NCI-H1105 treated with DMSO at 0.1 percent for 48 hours (cell line): ENCODE measurements at places on chromosomes 12 and 14.

DNA sequence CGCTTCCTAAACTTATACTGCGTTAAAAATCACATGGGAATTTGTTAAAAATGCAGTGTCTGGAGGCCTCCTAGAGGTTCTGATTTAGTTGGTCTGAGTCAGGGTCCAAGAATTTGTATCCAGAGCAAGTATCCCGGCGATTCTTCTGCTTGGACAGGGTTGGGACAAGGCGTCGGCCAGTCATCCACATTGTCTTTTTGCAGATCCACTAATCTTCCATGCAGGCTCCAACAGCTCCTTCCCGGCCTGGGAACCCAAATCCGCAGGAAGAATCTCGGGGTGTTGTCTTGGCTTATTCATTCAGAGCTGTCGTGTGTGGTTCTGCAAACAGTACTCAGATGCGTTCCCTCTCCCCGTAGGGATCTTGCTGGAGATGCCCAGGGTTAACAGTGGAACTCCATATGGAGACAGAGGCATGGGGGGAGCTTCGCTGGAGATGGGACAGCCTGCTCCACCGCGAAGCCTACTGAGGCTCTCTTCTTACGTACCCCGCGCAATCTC is 25.3 kb downstream of the GPRC5D start:
- DNase-seq, result no peak

GRCh38 chr12:103028881-103029639 is 71.6 kb downstream of the ASCL1 start:
- peak; percentile 20 for DNase-seq

GRCh38 chr14:57018065-57018464 is 207.8 kb upstream of the OTX2 start:
- no peak for DNase-seq

- DNase-seq, result no peak
These were observed 74.7 kb upstream of the AMN1 start for GRCh38 chr12:31803306-31804184.

DNA sequence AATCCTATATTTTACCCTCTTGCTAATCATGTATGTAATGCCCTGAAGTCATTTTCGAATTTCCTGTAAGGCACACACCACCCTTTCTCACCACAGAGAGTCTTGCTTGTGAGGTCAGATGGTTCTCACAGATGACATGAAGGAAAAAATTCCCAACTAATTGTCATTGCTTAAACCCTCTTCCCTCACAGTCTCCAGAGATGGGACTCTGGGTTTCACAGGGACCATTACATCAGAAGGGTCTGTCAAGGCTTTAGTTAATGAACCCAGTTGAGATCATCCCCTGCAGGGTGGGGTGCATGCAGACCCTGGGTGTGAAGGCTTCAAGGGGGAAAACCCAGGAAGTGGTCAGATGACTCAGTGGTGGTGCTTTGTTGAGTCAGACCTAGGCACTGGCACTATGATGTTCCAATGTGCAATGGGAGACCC is 229.6 kb downstream of the BCAT1 start:
- DNase-seq, result no peak

DNA sequence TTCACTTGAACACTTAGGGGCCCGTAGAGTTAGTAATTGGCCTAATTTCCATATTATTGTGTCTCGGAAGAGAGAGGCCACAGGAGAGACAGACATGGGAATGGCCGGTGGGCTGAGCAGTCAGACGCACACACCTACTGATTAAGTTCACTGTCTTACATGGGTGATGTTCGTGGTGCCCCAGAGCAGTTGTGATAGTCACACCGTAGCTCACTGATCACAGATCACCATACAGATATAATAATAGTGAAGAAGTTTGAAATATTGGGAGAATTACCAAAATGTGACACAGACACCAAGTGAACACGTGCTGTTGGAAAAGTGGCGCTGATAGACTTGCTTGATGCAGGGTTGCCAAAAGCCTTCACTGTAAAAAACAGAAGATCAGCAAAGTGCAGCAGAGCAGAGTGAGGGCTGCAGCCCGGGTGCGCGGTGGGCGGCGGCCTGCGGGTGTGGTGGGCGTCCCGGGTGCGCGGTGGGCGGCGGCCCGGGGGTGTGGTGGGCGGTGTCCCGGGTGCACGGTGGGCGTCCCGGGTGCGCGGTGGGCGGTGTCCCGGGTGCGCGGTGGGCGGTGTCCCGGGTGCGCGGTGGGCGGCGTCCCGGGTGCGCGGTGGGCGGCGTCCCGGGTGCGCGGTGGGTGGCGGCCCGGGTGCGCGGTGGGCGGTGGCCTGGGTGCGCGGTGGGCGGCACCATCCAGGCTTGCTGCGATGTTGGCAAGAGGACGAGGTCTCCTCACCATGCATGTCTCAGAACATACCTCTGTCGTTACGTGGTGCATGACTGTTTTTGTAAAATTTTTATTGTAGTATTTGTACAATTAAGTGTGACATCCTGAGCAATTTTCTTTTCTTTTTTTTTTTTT is 34.3 kb upstream of the TEX22 start:
- peak; percentile 25 for DNase-seq

DNA sequence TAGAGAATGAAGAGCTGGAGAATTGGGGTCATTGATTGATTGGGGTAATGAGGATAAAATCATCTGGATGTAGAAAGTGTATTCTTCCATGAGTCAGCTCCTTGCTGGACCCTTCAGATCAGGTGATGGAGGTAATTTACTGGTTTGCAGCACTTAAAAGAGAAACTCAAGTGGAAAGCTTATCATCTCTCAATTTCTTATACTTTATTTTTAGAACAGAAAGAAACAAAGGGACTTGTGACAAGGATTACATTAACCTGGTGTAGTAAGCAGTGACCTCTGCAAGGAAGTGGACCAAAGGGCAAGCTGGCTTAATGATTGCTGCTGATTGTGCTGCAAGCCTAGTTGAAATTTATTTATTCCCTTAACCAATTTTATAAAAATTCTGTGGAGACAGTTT is 405.0 kb downstream of the TRHDE start:
- no peak for DNase-seq

DNA sequence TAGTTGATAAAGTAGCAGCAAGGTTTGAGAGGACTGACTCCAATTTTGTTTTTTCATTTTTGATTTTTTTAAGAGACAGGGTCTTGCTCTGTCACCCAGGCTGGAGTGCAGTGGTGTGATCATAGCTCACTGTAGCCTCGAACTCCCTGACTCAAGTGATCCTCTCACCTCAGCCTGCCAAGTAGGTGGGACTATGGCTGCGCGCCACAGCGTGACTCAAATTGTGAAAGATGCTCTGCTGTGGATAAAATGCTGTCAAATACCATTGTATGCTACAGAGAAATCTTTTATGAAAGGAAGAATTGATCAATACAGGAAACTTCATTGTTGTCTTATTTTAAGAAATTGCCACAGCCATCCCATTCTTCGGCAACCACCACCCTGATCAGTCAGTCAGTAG is 48.3 kb downstream of the SCN8A start:
- DNase-seq, result no peak

- DNase-seq, result no peak
These were observed 40.2 kb downstream of the MOK start for GRCh38 chr14:102264775-102265174.

DNA sequence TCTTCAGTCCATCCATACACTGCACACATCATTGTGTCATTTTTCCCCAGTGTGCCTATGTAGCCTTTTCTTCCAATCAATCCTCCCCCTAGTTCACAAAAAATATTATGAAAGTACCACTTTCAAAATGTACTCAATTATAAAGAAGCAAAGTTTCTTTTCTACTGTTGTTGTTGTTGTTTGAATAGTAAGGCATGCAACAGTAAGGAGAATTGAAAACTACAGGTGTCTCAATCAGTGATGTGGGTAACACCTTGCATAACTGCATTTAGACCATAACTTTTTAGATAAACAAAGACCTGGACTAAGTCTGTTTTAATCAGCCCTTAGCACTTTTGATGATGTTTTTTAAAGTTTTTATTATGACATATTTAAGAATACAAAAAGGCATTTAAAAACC is 104.4 kb downstream of the EML5 start:
- no peak for DNase-seq

- no peak for DNase-seq
These were observed 51.0 kb downstream of the SPTLC2 start for GRCh38 chr14:77565289-77565993.

GRCh38 chr14:21072781-21073339 is 2.8 kb downstream of the ARHGEF40 start:
- no peak for DNase-seq

DNA sequence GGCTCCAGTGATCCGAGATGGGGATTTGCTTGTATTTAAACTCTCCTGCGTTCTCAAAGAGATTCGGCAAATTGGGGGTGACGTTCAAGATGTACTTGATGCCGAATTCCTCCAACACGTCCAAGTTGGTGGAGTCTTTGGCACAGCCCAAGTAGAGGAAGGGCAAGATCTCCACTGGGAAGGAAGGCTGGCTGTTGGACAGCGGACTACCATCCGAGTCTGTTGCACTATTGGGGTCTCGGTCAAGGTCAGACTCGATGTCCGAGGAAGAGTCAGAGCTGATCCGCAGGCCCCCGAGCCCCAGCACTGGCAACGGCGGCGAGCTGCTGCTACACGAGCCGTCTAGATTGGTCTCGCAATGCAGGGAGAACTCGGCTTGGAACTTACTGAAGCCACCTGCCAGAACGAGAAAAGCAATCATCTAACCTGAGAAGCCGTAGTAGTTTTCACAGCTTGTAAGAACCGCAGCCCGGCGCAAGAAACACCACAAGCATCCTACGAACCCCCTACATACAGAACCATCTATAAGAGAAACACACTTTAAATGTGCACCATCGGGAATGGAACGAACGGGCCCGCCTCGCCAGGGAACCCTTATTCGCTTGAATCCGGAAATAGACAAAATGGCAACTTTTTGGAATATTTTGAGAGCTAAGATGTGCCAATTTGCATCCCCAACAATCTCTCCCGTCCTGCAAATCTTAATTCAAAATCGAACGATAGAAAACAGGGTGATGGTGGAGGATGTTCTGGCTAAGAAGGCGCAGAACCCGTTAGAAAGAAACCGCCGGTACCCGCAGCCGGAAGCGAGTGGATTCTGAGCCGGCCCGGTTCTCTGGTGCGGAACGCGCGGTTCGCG is 1.4 kb downstream of the DUSP6 start:
- DNase-seq, result peak; percentile 10

GRCh38 chr12:60138526-60138925 is 542.7 kb downstream of the SLC16A7 start:
- no peak for DNase-seq

- no peak for DNase-seq
These were observed 87.1 kb downstream of the ZFP36L1 start for GRCh38 chr14:68705741-68706283.

- DNase-seq, result no peak
These were observed 13.5 kb downstream of the DHRS7 start for GRCh38 chr14:60151715-60152114.

GRCh38 chr14:34324363-34324795 is 137.7 kb downstream of the SPTSSA start:
- peak; percentile 61 for DNase-seq

GRCh38 chr12:20832911-20833310 is 22.4 kb downstream of the SLCO1B3 start:
- DNase-seq, result no peak

- no peak for DNase-seq
These were observed 49.2 kb upstream of the ANP32D start for GRCh38 chr12:48423171-48423570.

DNA sequence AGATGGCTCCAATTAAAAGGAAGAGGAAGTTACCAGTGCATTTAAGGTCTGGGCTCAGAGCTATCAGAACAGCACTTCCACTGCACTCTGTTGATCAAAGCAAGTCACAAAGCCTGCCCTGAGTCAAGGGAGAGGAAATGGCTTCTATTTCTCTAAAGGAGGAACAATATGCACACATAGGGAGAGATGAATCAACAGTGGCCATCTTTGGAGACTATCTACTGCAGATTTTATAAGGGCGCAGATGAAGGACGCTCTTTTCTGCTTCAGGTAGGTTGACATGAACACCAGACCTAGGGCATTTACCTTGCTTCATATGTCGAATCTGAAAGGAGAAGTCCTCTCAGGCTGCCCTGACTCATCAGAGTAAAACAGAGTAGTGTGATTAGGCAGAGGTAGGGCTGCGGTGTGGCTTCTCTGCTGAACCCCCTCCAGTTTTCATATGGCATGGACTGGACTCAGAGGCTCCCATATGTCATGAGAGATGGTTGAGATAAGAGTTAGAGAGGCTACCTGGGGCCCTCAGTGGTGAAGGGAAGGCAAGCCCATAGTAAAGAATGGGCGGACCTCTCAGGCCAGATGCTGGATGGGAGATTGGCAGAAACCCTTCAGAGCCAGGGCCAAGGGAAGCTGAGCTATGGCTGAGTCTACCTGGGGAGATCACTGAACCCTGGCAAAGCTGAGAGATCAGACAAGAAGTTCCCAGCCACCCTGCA is 84.4 kb downstream of the ARF6 start:
- no peak for DNase-seq

DNA sequence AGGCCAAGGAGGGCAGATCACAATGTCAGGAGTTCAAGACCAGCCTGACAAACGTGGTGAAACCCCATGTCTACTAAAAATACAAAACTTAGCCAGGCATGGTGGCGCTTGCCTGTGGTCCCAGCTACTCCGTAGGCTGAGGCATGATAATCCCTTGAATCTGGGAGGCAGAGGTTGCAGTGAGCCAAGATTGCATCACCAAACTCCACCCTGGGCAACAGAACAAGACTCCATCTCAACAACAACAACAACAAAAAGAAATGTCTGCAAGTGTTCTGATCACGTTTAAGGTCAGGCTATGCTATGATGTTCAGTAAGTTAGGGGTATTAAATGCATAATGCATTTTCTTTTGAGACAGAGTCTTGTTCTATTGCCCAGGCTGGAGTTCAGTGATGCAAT is 6.7 kb upstream of the PLD4 start:
- DNase-seq, result no peak

- no peak for DNase-seq
These were observed 15.8 kb upstream of the ORAI1 start for GRCh38 chr12:121610239-121611149.

DNA sequence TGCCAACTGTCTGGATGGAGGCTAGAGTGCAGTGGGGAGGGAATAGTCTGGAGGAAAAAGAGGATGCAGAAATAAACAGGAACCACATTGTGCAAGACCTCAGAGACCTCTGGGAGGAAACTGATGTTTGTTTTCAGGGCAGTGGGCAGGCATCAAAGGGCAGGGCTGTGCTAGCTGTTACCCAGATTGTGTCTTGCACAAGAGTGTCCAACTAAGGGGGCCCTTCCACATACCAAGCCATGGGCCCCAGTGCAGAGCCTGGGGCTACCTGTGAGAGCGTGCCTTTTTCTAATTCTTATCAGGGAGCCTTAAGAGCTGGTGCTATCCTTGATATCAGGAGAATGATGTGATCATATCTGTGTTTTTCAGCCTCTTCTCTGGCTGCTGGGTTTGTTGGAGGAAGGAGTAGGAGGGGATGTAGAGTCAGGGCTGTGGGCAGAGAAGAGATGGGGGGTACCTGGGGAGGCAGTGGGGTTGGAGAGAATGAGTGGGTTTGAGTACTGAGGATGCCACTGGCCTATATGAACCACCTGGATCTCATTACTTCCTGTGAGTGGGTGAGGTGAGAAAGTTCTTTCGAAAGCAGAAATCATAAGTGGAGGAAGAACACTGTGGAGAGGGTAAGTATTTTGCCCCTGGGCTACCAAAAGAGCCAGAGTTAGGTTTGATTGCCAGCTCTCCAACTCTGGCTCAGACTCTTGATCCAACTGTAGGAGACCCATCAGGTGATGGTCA is 259.2 kb upstream of the CRY1 start:
- no peak for DNase-seq
